ENCODE measurements at places on chromosomes 3 and 15.

- no peak for DNase-seq
Measured at GRCh38 chr3:190044974-190045373, 75.7 kb downstream of the P3H2 start.

DNA sequence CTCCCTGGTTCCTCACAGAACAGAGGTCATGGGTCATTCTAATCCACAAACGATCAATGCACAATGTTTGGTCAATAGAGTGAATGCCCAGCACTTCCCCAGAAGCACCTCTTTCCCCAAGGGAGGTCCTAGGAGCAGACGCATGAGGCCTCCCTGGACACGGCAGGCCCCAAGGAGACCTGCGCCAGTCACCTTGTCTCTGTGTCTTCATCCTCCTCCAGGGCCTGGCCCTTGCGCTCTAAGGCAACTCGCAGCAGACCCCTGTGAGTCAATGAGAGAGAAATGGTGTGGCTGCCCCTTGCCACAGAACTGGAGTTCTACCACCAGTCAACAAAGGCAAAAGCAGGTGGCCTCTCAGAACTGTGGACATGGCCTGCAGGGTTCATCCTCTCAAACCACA lies 18.1 kb downstream of the ALS2CL start:
- peak; percentile 23 for DNase-seq

GRCh38 chr3:27090275-27091041 lies 278.7 kb downstream of the NEK10 start:
- DNase-seq: no peak

DNA sequence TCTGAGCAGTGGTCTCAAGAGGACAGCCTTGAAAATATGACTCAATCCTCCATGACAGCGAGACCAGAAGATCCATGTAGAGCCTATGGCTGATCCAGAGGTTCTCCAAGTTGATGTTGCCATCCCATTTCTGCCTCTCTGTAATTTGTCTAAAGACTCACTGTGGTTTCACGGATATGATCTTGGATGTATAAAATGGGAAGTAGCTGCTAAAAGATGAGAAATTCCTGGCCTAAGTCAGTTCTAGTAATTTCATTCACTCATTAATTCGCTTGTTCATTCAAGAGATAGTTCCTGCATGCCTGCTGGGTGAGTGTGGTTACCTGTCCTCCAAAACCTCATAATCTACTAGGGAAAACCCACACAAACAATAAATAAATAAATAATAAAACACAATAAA lies 145.9 kb downstream of the TNIK start:
- DNase-seq: no peak

GRCh38 chr3:182843478-182843877 lies 50.2 kb downstream of the ATP11B start:
- no peak for DNase-seq

DNA sequence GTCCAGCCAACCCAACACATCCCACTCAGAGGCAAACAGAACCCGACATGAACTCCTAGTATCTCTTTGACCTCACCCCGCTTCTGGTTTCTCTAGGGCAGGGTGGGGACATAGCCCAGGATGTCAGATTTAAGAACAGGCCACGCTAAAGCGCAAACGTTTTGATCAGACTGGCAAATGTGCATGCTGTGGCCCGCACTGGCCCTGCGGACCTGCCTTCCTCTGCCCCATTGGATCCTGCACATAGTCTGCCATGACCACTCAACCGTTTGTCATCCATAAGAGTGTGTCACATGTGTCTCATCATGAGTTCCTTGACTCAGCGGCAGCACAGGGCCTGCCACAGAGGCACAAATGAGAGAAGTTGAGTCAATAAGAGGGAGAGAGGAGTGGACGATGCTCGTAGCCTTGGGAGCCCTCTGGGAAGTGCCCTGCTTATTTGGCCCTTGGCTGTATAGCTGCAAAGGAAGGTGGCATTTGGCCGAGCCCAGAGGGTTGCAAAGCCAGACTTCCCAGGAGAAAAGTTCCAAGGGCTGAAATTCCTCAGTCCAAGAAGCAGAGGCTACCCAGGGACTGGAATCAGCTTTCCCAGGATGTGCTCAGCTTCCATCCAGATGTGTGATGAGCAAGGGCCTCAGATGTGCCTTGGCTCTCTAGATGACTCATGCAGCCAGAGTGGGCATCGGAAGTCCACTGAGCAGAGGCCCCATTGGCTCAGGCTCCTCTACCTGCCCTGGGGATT lies 55.5 kb upstream of the SLCO2A1 start:
- no peak for DNase-seq

DNA sequence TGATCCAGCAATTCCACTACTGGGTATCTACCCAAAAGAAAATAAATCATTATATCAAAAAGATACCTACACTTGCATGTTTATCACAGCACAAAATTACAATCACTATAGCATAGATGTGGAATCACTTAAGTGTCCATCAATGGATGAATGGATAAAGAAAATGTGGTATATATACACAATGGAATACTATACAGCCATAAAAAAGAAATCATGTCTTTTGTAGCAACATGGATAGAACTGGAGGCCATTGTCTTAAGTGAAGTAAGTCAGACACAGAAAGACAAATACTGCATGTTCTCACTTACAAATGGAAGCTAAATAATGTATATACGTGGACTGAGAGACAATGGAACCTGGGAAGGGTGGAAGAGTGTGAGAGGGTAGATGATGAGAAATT lies 28.3 kb upstream of the PFN2 start:
- no peak for DNase-seq

DNA sequence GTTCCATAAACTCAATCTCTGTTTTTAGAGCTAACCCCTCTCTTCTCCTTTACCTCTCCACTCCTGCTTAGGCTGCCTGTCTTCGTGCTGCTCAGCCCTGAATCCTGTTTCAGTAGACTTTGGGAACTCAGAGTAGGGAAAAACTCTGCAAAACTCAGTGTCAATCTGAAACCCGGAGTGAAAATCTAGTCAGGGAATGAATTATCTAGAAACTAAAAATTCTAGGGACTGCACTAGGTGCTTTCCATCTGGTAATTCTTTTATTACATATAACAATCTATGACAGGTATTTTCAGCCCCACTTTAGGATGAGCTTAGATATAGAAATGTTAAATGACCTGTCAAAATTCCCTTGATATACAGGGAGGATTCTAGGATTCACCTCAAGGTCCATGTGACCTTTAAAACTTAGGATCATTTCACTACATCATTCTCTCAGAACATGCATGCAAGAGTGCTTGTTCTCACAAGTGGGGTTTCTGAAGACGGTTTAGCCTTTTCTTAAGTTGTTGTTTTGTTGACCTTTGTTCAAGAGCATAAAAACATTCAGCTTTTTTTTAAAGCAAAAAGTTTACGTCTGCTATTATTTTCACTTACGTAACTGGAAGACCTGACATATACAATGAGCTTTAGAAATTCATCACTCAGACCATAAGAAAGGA lies 108.2 kb upstream of the MBNL1 start:
- no peak for DNase-seq

DNA sequence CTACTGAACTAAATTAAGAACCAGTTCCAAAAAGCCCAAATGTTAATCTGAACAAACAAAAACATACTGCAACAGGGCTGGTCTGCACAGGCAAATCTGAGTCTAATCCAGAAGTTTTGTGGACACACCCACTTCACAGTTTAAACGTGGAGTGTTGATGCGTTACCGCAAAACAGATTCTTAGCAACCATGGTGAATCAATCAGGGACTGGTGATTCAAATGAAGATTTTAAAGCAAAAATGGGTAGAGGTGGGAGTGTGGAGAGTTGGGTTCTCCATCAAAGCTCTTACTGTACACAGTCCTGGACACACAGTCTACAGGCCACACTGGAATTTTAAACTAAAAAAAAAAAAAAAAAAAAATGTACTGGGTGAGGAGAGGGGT lies 5.2 kb downstream of the ANXA2 start:
- DNase-seq: no peak

- peak; percentile 77 for DNase-seq
Measured at GRCh38 chr15:68818769-68819494, 1.8 kb downstream of the ANP32A start.

GRCh38 chr3:195094191-195094921 lies 176.6 kb downstream of the XXYLT1 start:
- DNase-seq: peak; percentile 52

- DNase-seq: no peak
Measured at GRCh38 chr15:92648190-92648875, 7.2 kb downstream of the FAM174B start.

DNA sequence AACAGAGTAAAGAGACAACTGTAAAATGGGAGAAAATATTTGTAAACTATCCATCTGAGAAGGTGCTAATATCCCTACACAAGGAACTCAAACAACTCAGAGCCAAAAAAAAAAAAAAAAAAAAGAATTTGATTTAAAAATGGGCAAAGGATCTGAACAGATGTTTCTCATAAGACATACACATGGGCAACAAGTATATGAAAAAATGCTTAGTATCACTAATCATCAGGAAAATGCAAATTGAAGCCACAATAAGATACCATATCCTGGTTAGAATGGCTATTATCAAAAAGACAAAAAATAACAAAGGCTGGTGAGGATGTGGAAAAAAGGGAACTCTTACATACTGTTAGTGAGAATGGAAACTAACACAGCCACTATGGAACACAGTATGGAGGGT lies 36.2 kb downstream of the TXNRD3 start:
- DNase-seq: no peak

DNA sequence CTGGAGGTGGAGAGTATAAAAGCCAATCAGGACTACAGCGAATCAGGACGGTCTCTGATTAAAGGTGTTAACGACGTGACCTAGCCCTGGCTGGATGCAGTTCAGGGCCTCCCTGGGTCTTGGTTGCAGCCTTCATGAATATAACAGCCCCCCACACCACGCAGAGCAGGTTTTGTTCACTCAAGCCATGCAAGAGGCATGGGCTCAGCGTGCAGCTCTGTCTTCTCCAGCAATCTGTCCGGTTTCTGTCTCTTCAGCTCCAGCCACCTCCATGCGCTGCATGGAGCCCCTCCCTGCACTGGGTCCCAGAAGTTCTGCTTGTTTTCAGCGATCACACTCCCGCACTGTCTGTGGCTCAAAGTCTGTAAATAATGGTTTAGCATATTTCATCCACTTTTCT lies 57.1 kb upstream of the CHRNA7 start:
- DNase-seq: no peak

DNA sequence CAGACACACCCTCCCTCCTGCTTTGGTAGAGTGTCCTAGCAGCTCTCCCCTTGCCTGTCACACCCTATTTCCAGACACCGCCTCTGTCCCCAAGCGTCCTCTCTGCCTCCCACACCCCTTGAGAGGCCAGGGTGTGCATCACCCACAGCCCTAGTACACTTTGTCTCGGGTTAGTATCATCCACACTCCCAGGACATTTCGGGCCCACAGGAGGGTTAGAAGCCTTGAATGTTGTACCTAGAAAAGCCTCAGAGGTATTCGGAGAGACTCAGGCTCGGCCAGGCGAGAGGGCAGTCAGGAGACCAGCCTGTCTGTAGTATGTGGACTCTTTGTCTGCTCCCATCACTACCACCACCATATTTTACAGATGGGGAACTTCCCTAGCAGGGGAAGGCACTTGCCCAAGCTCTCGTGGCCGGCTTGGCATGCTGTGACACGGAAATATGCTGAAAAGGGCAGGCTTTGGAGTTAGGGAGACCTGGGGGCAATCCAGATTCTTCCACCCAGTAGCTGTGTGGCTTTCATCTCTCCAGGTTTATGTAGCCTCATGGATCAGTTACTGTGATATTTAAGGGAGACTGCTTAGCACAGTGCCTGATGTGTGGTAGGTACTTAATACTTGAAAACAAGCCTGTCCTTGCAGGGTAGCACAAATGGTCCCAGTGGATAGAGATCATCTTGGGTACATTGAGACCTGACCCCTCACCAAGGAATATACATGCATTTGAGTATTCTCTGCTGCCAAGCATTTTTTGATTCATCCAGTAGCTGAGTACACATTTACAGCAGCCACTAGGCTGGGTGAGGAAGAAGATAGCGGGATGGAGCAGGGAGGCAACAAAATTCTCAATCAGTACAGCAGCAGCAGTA lies 1.4 kb downstream of the TMEM43 start:
- peak; percentile 45 for DNase-seq

DNA sequence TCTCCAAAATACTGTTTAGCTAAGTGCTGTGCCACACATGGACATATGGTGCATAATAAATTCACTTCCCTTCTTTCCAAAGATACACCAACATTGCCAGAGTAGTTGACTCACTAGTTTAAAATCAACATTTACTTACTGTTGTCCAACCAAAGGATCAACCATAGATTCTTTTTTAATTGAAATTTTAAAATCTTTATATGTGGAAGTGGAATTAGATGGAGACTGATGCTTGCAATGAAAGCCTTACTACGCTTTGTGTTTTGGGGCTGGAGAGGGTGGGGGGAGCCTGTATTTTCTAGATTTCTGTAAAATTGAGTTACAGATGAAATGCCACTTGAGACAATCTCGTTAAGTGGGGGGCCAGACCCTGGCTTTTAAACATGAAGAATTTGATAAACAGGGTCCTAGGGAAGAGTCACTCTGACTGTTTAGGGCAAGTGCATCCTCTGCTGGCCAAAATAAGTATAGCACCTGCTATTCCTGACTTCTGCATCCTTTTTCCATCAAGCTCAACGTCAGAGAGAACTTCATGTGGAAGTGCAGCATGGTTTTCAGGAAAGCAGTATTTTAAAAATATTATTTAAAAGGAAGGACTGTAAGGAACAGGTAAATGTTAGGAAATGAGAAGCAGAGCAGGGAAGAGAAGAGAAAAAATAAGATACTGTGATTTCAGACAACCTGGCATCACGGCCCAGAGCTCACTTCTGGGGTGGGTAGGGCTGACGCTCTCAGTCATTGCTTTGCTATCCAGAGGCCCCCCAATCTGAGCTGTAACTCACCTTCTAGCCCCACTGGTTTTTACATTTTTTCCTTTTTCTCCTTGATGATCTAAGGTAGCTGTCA lies 76.7 kb downstream of the BOC start:
- no peak for DNase-seq

DNA sequence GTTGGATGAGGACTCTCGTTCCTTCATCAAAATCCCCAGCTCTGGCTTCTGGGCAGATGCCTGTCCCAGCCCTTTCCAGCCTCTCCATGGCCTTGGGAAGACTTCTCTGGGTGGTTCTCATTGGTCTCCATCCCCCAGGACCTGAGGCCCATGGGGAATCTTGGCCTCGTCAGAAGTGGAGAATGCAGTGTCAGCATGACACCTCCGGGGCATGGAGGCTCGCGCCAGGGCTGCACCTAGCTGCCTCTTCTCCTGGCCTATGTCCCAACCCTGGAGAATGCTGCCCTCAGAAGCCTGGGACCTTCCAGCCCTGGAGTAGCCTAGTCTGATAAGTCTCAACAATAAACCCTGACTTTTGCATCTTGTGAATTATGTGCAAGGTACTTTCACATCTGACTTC lies 3.0 kb downstream of the KBTBD13 start:
- DNase-seq: no peak

GRCh38 chr3:172713316-172713715 lies 2.4 kb upstream of the NCEH1 start:
- no peak for DNase-seq
